Stimulated activated CD8-positive, alpha-beta memory T cell treated with anti-CD3 and anti-CD28 coated beads, Interleukin-12 subunit alpha, Interleukin-12 subunit beta, amount 100 ng/mL, for 4 hours (primary cell): ENCODE measurements at places on chromosomes 4 and X.

DNA sequence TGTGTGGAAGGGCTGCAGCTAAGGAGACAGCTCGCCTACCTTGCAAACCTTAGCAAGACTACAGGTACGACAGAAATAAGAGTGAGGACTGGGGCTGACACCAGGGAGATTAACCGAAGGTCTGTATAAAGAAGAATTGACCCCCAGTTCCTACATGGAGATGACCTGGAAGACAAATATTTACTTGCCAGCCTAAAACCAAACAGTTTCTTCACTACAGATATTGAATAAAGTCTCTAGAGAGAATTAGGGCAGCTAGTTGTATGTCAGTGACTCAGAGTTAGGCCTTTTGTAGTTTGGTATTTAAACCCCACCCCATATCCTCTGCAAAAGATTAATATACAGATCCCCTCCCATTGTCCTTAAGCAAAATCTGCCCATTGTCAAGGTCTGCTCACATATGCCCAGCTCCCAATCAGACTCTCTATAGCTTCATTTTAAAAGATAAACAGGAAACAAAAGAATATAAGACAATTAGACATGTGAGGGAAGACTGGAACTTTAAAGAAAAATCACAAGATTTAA is 28.1 kb upstream of the FRMPD3 start:
- no peak for DNase-seq

GRCh38 chr4:3823496-3824341 is 57.5 kb downstream of the ADRA2C start:
- DNase-seq = no peak

DNA sequence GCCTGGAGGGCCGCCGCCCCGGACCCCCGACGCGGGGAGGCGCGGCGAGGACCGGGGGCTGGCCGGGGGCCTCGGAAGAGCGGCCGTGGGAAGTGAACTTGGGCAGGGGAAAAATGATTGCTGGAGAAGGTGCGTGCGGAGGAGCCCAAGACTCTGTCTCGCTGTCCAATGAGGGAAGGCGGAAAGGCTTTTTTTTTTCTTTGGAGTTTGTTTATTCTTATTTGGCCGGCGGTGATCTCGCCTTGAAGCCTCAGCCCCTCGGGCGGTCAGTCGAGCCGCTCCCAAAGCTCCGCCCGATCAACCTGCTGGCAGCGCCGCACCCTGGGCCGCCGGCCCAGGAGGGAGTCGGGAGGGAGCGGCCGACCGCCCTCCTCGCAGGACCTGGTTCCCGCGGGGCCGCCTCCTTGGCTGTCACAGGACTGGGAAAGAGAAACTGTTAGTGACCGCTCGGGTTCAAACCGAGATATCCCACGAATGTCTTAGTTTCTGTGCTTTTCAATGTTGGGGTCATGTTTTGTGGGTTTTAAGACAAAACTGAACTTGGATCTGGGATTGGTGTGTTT is 2.5 kb downstream of the CPEB2 start:
- DNase-seq = peak; percentile 8

GRCh38 chr4:5186271-5187064 is 135.2 kb downstream of the STK32B start:
- DNase-seq = no peak

DNA sequence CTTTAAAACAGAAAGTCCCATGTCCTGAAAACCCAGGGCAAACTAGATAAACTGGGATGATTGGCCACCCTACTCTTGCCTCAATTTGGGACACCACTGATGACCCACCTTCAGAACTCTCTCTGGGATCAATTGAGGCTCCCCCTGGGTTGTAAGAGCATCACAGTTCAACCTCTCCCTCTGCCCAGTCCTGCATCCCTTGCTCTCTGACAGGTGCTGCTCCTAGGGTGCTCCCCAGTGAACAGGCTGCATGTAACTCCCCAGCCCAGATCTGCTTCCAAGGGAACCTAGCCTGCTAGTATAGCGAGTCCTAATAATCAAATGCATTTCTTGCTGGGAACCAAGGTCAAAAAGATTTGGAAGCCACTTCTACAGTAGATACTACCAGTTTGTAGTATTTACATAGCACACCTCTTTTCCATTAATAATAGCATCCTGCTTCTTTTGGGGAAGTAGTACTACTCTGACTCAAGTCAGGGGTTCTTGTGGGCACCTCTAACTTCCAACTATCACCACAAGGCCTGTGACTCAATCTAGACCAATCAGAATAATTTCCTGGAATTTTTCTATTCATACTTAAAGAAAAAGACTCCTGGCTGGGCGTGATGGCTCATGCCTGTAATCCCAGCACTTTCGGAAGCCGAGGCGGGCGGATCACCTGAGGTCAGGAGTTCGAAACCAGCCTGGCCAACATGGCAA is 42.1 kb upstream of the SPINK2 start:
- no peak for DNase-seq

DNA sequence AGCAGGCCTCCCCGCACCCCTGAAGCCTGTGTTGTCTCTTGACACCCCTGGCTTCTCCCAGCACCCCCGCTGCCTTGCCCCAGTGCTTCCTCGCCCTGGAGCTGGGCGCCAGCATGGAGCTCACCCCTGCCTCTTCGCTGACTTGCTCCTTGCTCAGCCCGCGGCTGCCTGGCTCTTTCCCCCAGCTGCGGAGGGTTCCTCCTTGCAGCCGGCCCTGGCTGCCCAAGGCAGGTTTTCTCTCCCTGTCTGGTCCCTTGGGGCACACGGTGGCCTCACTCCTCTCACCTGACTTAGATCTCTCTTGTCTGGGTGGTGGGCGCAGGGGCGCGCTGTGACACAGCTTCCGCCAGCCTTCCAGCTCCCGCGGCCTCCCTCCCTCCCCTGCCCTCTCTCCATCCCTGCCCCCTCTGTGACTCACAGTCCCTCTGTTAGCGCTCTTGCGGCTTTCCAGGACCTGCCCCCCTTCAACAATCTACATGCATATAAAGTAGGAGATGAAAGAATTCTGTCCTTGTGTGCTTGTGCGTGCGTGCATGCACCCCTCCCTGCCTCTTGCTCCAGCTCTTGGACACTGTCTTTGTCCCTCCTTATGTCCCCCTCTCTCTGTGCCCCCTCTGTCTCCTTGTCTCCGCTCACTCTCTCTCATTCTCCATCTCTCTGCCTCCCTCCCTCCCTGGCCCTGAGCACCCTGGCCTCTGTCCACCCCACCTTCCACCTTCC is 2.2 kb downstream of the PLXNB3 start:
- DNase-seq = peak; percentile 18

GRCh38 chr4:84718699-84719098 is 135.8 kb downstream of the CDS1 start:
- no peak for DNase-seq

GRCh38 chr4:164221631-164222030 is 532.3 kb upstream of the SMIM31 start:
- no peak for DNase-seq

- peak; percentile 89 for DNase-seq
These were observed at the start of gene HDAC6 for GRCh38 chrX:48801280-48802088. TSS of gene HDAC6 (plus strand) at chrX:48802067. CDS start at chrX:48802693, 626 bp downstream.

DNA sequence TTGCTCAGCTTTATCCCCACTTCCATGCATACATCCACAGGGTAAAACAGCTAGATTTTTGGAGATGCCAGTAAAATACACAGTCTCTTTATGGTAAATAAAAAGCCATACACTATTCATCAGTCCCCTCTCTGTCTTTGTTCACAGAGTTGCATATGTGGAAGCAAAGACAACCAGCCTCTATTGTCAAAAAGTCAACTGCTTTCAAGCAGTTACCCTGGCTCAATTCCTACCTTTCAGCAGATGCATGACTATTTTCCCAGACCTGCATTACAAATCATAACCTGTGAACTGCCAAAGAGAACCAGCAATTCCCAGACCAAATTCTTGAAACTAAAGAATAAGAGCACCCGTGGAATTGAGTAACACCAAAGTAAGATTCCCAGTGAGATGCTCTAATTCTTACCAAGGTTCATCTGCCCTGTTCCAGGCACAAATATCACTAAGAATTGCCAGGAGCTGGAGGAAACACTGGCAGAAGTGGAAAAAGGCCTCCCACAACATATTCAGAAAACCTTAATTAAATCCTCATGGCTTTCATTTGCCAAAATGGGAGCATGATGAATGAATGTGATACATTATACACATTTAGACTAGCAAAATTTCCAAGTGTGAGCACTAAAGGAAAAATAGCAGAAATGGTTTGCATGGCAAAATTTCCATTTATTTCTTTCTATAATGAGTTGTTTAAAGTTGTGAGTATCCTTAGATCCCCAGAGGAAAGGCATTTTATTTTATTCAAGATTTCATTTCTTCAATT is 391.2 kb upstream of the ADGRL3 start:
- DNase-seq = no peak

DNA sequence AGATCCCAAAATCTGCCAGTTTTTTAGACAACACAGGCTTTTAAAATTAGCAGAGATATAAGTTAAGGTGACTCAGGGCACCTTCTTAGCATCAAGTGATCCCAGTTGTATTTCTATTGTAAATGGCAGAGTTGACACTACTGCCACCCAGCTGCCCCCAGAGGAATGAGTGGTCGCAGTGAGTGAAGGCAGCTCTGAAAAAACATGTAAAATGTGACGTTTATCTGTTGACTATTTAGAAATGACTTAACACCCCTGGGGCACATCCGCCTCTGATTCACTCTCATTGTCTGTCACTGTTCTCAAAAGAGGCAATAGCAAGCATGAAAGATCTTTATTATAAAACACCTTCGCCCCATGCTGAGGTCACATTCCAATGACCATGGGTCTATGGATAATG is 592.4 kb downstream of the ACTRT1 start:
- DNase-seq = no peak

DNA sequence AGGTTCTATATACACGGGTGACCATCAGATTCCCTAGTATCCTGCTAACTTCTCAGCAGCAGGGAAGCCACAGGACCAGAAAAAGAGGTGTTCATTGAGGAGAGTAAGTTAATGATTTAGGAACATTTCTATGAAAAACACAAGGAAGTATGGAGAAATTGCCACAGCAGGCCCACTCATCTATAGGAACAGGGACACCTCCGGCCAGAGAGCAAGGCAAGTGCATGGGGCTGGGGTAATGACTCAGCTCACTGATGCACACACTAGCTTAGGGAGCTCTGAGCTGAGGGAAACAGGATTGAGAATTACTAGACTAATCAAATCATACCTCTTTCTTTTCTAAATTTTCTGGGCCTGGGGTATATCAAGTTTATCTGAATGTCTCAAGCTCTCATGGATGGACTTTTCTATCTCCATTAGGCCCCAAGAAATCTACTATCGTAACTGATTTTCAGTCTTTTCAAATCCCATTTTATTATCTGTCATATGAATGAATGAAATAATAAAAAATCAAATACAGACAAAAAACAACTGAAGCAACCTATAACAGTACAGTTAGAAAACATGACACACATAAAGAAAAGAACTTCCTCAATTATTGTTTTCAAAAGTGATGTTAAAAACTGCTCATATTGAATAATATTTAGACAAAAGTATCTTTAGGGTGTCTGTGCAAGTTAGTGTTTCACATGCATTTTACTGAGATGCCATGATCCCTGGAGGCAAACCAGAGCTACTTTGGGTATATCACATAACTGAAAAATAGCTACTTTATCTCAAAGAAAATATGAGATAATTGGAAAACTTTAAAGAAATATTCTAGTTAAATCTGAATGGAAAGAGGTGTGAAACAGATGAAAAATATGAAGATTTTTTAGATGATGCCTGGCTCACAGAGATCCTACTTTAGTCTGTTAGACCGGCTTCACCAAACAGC is 89.8 kb downstream of the FBXO8 start:
- DNase-seq = no peak

DNA sequence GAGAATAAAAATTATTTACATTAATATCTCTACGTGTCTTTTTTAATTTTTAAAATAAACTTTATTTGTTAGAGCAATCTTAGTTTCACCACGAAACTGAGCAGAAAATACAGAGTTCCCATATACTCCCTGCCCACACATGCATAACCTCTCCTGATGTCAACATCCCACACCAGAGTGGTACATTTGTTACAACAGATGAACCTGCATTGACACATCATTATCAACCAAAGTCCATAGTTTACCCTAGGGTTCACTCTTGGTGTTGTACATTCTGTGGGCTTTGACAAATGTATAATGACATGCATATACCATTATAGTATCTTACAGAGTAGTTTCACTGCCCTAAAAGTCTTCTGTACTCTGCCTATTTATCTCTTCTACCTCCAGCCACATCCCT is 110.6 kb upstream of the OTUD4 start:
- DNase-seq = no peak

GRCh38 chr4:3701736-3702560 is 64.2 kb upstream of the ADRA2C start:
- DNase-seq = no peak

DNA sequence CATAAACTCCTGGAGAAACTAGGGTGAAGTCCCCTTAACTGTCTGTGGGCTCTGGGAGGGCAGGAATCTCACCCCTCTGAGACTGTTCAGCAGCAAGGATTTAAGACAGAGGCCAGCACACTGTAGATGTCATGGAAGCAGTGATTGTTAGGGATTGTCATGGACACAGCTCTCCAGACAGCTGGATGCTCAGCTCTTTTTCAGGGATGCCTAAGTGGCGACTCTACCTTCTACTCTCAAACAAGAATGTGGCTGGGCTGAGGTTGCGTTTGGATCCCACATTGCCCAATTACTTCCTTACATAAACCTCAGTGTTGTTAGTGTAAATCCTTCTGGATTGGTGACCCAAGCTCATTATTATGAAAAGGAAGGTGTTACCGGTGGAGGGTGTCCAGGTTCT is 291.9 kb upstream of the VCX3A start:
- DNase-seq = no peak

DNA sequence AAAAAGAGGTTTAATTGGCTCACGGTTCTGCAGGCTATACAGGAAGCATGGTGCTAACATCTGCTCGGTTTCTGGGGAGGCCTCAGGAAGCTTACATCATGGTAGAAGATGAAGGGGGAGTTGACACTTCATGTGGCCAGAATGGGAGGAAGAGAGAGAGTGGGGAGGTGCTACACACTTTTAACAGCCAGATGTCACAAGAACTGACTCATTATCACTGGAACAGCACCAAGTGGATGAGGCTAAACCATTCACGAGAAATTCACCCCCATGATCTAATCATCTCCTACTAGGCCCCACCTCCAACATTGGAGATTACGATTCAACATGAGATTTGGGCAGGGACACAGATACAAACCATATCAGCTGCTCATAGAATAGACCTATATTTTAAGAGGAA is 255.8 kb downstream of the OPHN1 start:
- no peak for DNase-seq

DNA sequence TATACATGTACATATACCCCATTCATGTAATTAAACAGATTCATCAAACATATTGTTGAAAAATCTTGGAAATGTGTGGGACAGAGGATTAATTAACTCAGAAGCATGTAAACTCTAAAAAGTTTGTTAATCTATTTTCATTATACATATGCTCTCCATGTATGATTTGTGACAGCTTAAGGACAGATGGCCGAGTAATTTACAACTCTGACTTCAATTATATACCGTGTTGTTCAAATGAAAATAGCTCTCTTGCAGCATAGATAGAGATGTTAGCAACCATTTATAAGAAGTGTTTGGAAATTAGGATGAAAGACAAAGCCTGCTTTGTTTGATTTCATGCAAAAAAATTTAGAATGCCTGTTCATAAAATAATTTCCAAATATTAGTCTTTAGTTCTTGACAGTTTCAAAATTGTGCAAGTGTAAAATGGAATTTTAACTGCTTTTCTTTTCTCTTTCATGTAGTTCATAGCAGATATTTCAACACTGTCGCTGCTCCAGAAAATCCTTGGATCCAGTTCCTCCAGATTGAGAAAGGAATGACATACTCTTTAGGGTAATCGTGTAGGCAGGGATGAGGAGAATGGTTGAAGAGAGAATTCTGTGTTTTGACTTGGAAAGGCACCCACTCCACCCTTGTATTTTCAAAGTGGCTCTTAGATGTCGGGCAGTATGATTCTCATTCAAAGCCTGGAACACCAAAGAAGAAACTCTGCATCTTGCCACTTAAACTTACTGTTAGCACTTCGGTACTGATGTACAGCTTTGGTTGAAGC is 23.1 kb downstream of the AFF2 start:
- DNase-seq = no peak
